ENCODE measurements at places on chromosomes 4 and X. TPM values are rescaled to one million over a fixed set of nuclear protein-coding genes. Genes with fewer than 3 reads are reported as not detected.
A peak's percentile ranks its signal among the peaks of the same experiment; 100 is the strongest.

The CXCL11 gene
- total RNA-seq: not detected

The XG gene
- not detected for total RNA-seq

The ASB11 gene
- not detected for total RNA-seq

GRCh38 chr4:108398316-108398715, 222.1 kb upstream of the RPL34 start:
- DNase-seq: no peak

GRCh38 chr4:7812231-7812857, 127.3 kb downstream of the AFAP1 start:
- DNase-seq: no peak

DNA sequence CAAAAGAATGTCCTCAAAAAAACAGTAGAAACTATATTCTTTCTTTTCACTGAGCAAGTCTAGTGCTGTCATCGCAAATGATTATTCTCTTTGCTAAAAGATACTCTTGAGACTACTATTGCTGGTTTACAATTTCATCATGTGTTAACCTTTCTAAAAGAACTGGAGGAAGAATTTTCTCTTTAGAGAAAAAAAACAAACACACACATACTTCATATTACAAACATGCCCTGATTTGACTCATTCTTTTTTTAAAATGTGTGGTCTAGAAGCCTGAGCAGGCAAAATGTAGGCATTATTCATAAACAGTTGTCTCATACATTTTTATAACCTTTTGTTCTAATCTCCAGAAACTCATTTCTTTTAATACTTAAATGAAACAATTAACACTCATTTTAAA, 60.6 kb upstream of the FAT4 start:
- no peak for DNase-seq

GRCh38 chr4:97504713-97505112, 638.6 kb downstream of the STPG2 start:
- no peak for DNase-seq

DNA sequence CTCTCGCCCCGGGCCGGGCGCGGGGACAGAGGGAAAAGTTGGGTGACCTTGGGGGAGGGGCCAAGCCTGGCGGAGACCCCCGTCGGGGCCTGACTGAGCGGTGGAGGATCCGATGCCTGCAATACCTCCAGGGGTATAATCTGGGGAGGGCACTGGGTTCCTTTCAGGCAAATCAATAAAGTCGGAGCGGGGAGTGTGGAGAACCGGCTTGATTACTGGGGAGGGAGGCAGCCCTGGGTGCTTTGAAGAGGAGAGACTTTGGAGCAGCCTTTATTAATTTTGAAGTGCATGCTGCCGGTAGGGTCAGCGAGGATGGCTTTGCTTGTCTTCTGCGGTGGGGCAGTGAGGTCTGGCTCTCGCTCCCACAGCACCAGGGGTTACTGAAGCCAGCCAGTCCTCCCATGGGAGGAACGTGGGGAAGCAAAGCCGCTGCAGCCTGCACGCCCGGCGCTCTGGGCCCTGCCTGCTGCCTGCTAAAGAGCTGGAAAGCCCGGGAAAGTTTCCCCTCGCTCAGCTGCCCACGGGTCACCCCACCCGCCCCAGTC, 403 bp upstream of the LGI2 start:
- no peak for DNase-seq

DNA sequence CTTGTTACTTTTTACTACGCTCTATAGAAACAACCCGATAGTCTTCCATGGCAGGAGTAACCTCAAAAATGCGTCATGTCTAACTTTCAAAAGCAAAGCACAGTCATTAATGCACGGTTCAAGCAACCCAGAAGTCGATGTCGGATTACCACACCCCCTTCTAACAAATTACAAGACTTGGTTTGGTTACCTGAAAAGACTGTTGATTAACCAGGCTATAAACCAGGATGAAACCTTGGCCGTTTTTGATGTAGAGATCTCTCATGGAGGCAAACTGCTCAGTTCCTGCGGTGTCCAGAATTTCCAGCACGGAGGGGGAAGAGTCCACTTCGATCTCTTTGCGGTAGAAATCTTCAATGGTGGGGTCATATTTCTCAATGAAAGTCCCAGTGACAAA, 2.4 kb downstream of the RAP2C start:
- peak; percentile 34 for DNase-seq

DNA sequence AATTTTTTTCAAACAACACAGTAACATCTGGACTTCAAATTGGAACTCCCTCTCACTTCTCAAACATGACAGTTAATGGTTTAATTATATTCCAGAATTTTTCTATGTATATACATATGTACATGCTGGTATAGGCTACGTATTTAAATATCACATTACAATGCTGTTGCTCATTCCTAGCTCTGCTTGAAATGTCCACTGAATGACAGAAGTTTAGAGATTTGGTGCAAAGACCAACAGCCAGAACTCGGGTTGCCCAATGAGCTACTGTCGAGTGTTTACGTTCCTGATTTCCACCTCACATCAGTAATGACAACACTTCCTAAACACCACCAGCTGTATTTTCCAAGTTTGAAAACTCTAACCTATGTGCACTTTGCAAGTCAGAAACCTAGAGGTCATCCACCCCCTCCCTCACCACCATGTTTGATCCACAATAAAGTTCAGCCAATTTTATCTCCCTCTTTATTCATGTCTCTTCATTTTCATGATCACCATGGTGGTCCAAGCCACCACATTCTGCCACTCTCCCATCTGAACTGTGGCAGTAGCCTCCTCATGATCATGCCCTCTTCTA, 49.3 kb upstream of the RPL34 start:
- no peak for DNase-seq

GRCh38 chr4:184403384-184403781, 71.0 kb downstream of the IRF2 start:
- DNase-seq: no peak

- no peak for DNase-seq
These were observed 5.9 kb upstream of the ANOS1 start for GRCh38 chrX:8737883-8738282.

GRCh38 chr4:81508411-81509185, 36.9 kb upstream of the RASGEF1B start:
- no peak for DNase-seq

DNA sequence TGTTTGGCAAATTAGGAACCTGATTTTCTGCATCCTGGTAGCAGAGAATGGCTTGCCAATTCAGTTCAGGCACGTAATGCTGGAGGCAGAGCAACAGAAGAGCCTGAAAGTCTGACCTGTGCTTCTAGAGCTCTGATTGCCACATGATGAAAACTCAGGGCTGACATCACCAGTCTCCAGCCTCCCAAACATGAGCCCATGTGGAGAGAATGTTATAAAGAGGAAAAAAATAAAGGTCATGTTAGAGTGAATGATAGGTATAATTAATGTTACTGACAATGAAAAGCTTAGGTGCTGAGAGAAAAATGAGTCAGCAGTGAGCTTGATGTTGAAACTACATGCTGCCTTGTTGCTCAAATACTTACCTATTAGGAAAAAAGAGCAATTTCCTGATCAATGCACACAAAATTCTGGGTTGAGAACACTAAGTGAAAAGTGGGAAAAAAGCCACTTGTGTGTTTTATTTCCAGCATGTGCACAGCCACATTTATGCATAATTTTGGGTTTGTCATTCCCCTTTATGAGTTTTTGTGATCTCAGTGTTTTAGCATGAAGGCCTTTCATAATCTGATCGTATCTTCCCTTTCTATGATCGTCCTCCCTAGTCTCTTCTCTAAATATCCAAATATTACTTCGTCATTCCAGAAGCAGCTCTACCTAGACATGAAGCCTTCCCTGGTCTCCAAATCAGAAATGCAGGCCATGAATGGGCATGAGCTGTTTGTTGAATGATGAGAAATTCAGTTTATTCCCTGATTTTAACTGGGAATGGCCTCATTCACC, 113.3 kb upstream of the CPEB2 start:
- DNase-seq: no peak

All from activated naive CD4-positive, alpha-beta T cell treated with anti-CD3 and anti-CD28 coated beads for 36 hours (primary cell).